ENCODE measurements at places on chromosomes 2 and 18. TPM values are rescaled to one million over a fixed set of nuclear protein-coding genes. Genes with fewer than 3 reads are reported as not detected.
A peak's percentile ranks its signal among the peaks of the same experiment; 100 is the strongest.

- DNase-seq = no peak
These were observed 170.3 kb upstream of the CXCR4 start for GRCh38 chr2:136288249-136288648.

Gene CYBRD1
- polyA plus RNA-seq = 25.2 TPM

DNA sequence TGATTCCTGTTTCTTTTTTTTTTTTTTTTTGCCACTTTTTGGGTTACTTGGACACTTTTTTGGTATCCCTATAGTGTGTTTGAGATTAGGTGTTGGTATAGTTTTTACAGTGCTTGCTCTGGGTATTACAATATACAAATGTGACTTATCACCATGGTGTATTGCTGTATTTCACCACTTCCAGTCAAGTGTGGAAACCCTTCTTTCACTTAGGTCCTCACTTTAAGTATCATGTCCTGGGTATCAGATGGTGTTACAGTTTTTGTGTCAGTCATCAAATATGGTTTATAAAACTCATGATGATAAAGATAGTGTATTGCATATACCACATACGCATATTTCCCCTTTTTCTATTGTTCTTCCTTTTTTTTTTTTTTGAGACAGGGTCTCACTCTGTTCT lies 1.8 kb downstream of the ATP9B start:
- DNase-seq = no peak

Gene SERPINB7
- 0.22 TPM for polyA plus RNA-seq

DNA sequence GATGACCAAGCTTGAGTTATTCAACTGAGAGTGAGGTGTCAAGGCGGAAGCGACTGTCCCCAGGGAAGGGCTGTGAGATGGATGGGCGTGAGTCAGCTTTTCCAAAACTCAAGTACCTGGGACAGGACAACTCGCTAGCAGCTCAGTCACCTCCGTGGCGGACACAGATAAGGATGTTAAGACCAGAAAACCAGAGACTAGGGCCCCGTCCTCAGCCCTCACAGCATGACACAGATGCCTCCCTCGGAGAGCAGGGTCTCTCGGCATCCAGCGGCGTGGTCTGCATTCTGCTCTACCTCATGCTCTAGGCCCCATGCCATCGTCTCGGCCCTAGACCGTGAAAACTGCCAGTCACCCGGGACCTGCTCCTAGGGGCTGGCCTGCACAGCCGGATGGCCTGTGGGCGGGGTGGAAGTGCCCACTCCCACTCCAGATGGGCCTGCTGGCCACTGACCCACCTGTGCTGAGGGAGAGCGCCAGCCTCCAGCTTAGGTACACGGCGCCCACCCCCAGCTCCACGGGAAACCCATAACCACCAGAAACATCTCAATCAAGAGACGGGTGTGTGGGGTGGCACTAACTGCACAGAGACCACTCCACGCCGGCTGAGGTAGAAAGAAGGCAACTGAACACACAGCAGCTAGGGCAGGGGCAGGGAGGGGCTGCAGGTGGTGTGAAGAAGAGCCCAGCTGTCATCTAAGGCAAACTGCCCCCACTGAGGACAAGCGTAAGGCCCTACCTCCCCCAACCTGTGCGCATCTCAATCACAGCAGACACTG lies 39.8 kb downstream of the ANO7 start:
- DNase-seq = no peak

DNA sequence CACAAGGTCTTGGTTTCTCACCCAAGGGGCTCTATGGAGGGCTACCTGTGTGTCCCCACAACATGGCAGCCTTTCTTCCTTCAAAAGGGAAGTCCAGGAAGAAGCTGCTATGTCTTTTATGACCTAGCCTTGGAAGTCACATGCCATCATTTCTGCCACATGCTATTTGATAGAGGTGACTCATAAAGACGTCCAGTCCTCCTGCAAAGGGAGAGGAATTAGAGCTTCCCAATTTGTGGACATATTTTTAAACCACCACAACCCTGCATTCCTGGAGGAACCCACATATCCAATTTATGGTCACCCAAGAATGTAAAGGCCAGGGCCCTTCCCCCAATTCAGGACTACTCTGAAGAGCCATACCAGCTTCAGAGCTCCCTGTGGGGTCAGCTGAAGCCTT lies 246.2 kb downstream of the CYP26B1 start:
- no peak for DNase-seq

- no peak for DNase-seq
These were observed 2.7 kb downstream of the ID2 start for GRCh38 chr2:8684540-8684877.

DNA sequence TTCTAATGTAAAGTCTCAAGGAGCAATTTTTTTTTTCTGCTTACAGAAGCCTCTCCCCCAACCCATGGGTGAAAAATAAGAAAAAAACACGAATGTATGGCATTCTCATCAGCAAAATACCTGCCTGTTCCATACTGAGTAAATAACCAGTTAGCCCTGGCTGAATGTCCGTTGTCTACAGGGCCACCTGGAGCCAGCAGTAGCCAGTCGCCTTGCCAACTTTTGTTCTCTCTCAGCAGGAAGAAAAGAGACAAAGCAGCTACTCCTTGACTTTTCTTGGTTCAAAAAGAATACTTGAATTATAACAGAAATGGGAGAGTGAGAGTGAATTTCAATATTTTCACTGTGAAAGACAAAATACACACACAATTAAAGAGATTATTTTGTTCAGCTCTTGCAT lies 532.9 kb upstream of the CRIM1 start:
- no peak for DNase-seq

Gene MSTN
- polyA plus RNA-seq = 0.37 TPM

- DNase-seq = peak; percentile 23
These were observed 140.5 kb downstream of the LRP2 start for GRCh38 chr2:169221745-169222369.

Gene FBXO41
- 2.4 TPM for polyA plus RNA-seq

DNA sequence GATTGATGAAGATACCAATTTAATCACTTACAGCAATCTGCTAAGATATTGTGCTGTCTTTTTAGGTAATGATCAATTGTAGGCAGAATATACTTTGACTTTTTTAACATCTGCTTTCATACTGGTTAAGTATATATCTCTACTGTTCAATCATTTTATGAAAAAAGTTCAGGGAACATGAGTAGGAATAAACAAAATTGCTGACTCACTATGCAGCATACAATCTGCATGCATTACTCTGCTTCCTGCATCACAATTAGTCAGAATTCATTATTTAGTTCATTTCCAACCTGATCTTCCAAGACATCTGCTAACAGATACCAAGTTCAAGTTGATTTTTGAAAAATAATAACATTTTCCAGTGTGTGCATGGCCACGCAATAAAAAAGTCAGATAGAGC lies 1430.4 kb upstream of the LRRTM1 start:
- DNase-seq = no peak

GRCh38 chr2:13550285-13551231 lies 833.8 kb downstream of the TRIB2 start:
- no peak for DNase-seq

DNA sequence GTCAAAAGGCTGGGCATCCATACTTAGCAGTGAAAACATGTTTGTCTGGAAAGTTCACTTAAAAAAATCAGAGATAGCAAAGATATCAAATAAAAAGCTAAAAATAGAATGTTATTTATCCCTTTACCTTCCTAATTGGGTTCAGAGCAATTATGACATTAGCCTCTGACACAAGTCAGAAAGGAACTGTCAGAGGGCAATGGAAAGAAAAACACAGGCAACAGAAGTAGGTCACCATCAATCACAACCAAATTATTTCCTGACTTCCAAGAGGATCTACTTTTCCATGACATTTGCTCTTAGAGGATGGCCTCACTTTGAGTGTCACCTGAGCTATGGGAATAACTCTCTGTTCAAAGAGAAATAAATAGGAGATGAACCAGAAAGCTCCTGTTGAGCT lies 27.5 kb downstream of the MYOM1 start:
- no peak for DNase-seq

Gene CPLX4
- polyA plus RNA-seq = 0.01 TPM

DNA sequence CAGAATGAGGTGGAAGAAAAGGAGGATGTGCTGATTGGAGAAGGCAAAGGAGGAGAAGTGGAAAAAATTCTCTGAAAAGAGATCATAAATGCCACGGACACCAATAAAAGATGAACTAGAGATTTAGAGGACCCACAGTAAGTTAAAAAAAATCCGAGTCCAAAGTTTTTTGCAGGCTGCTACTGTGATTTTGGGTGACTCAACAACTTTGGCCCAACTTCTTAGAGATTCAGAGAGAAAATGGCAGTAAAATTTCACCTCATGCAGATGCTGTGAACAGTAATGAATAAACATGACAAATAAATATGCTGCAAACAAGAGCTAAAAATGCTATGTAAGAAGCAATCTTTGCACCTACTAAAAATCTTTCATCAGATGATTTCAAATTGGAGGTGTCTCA lies 176.9 kb upstream of the SESTD1 start:
- no peak for DNase-seq

GRCh38 chr2:109438773-109439389 lies 174.9 kb downstream of the SEPTIN10 start:
- no peak for DNase-seq

DNA sequence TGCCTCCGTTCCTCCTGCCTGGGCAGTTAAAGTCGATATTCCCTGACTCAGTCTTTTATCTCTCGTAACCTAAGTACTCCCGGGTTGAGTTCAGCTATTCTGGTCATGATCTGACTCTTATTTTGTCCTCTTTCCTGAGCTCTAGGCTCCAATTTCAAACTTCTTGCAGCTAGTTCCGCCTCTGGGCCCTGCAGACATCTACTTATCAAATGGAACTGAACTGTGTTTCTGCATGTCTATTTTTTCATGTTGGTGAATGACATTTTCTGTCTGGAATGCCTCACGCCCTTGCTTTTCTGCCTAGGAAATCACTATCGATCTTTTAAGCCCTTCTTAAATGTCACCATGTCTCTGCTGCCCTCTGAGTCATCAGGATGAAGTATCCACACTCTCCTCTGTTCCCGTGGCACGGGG lies 101.5 kb downstream of the VAPA start:
- no peak for DNase-seq

DNA sequence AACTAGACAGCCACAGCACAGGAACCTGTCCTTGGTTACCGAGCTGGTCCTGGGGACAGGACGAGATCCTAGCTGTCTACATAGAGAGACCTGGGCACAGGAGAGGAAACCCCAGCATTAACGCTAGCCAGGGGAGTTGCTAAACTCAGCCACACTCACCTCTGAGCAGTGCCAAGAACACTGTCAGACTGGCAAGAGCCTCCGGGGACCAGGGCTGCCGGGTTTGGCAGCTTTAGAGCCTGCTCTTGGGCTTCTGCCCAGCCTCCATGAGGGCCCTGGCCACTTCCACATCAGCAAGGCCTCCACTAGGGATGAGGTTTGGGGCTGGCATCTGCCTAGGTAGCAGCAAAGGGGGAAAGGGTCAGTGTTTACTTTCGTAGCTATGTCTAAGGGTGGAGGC lies 6.7 kb downstream of the TMBIM1 start:
- DNase-seq = no peak

DNA sequence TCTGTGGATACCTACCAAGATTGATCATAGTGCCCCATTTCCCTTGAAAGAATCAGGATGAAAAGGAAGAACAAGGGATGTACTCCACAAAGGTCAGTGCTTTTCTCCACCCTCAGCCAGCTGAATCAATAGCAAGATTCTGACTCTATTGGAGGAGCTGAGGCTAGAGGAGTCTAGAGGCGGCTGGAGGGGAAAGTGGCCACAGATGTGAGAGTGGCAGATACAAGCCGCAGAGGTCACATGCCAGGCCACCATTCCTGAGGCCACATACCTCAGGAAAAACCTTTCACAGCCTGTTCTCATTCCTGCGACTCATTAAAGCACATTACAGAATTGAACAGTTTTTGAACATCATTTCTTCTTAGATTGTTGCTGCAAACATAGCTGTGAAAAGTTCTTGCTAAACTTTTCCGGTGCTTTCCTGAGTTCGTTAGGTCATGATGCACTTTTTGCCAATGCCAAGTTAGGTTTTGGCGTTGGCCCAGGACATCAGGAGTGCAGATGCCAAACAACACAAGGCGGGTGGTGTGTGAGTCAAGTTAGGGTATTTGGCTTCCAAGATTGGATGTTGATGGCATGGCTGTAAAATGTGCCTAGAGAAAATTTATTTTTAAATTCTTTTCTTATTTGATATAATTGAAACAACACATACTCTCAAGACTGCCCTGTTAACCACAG lies 160.7 kb upstream of the SP5 start:
- DNase-seq = no peak

- no peak for DNase-seq
These were observed 30.7 kb downstream of the INO80C start for GRCh38 chr18:35466815-35467623.

Gene DPP10
- polyA plus RNA-seq = 0.20 TPM

- DNase-seq = no peak
These were observed 22.8 kb upstream of the DLX1 start for GRCh38 chr2:172062402-172063004.

- DNase-seq = no peak
These were observed 82.3 kb downstream of the TFCP2L1 start for GRCh38 chr2:121202541-121203310.

DNA sequence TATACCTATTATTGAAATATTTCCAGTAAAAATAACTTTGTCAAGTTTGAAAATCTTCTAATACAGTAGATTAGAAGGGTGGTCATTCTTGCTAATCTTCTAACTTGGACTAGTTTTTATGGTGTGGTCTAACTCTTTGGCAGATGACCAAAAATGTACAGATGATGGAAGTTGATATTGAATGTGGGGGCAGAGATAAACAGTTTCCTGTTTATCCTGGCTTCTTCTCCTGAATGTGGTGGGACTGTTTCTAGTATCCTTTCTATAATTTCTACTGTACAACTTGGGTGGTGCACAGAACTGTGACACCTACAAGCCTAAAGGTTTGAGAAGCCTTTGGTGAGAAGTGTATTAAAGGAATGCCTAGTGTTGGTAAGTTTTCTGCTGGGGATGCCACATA lies 178.7 kb downstream of the PDE11A start:
- no peak for DNase-seq

Gene IL18RAP
- 34.0 TPM for polyA plus RNA-seq

Gene FLACC1
- 1.9 TPM for polyA plus RNA-seq

DNA sequence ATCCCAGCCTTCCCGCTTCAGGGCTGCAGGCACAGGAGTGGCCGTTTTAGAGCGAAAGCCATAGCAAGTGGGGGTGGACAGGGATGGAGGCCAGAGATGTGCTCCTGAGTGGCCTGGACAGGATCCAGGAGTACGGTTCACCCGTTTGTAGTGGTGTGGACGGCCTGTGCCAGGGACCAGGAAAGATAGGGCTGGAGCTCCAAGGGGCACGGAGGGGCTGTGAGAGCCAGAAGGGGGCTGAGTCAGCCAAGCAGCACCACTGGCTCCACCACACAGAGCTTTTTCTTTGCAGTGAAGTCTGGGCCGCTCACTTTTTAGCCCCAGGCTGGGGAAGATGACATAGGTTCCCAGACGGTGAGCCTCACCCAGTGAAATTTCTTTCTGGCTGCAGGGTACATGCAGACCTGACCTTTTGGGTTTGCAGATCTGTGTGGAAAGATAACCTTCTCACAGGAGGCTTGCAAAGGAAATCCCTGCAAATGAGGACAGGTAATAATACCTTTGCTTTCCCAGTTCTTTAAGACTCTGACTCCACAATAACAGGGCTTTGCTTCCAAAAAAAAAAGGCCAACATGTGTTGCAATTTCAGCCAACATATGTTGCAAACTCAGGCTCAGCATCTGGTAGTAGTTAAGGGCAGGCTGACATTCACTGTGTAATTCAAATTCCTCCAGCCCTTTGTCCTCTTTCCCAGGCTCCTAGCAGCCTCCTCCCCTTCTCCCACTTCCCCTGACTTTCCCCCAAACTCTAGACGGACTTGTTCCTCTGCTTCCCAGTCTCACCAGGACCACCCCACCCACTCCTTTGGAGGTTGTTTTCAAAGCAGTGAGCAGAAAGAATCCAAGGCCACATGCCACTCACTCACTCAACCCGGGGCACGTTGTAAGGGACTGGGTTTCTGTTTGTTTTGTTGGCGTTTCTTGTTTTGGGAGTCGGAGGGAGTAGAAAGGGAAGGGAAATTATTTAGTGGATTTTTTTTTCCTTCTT lies 20.3 kb upstream of the LAPTM4A start:
- DNase-seq = peak; percentile 96
